GM13976 (cell line): ENCODE measurements at places on chromosomes 5 and 9.

GRCh38 chr9:85202596-85202995, 533.1 kb downstream of the NTRK2 start:
- DNase-seq: no peak

GRCh38 chr9:113056191-113057106, at the start of gene ZFP37:
TSS of gene ZFP37 (minus strand) at chr9:113056724. CDS start at chr9:113056688, 36 bp downstream.
- peak; percentile 81 for DNase-seq

DNA sequence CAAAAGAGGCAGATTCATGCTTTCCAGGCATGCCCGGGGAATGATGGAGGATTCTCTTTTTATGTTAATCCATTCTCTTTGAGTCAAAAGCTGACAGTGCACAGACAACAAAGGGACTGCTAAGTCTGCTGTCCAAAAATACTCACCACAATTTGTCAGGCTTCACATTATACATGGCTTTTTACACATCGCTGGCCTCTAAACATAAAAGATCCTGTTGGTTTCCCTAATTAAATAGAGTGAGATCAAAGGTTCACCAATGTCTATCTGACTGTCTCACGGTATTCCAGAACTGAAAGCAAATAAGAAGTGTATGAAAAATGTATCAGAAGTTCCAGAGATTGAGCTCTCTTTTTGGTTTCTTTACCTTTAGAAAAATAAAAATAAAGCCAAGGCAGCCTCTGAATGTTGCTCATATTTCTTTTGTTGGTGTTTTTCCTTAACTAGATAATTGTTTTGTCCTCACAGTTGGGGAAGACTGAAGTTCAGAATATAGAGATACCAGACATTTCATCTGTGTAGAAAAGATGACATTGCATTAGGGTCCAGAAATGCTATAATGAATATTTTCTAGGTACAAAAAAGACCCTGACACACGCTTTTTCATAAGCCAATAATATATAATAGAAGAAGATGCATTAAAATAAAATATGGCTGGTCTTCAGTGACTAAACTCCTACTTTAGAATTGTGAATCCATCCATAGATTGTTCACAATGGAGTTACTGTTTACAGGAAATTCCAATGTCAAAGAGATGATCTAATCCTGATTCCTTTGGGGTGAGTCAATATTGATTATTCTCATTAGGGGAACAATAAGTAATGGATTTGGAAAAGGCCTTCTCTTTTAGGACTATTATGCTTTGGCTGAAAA, 688.2 kb upstream of the CDH6 start:
- no peak for DNase-seq

GRCh38 chr9:135290086-135290485, 189.5 kb upstream of the PPP1R26 start:
- no peak for DNase-seq

GRCh38 chr5:136080483-136081216, 51.9 kb downstream of the TGFBI start:
- DNase-seq: peak; percentile 90

GRCh38 chr5:149355688-149356087, 2.2 kb upstream of the PCYOX1L start:
- DNase-seq: no peak

DNA sequence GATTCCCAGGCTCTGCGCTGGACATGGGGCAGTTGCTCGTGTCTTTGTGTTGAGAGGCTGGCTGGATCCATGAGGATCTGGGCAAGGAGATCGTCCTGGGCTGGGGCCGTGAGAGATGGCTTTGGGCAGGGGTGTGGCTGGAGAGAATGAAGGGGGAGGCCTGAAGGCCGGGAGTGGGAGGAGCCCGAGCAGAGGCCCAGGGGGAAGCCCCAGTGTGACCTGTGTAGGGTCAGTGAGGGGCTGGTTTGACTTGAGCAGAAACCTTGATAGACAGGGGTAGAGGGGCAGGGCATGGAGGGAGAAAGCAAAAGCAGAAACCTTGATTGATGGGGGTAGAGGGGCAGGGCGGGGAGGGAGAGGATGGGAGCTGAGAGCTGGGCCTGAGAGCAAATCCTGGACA, 54.4 kb upstream of the ASS1 start:
- DNase-seq: no peak

- DNase-seq: no peak
Measured at GRCh38 chr9:4774209-4774608, 18.5 kb upstream of the RCL1 start.

DNA sequence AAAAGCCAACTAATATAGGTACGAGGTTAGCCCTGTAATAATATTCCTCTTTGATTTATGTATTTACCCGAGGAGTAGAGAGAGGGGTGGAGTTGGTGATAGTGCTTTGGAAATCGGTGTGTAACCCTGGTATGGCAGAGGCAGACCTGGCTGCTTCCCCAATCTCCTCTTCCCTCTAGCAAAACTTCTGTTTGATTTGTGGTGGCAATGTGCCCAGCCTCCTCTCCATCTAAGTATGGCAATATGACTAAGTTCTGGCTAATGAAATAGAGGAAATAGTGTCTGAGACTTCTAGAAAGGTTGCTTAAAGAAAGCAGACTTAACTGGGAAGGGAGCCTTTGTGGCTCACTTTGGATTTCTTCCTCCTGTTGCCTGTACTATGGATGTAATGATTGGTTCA, 491.1 kb downstream of the ENC1 start:
- no peak for DNase-seq
